Upper lobe of left lung (tissue), 6 donors: ENCODE measurements at places on chromosomes 1 and 21. TPM values are rescaled to one million over a fixed set of nuclear protein-coding genes. Genes with fewer than 3 reads are reported as not detected.

DNA sequence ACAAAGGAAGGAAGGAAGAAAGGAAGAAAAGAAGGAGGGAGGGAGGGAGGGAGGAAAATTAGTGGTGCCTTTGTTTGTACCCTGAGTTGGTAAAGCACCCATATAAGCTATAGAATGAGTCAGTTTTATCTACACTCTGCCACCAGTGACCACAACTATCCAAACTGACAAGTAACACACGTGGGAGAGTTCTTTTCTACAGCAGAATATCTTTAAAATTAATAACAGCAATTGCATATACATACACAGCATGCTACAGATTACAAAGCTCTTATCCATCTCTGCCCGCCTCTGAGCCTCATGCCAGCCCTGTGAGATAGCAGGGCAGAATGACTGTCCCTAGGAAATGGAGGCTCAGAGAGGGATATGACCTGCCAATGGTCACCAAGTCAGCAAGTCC, 20.3 kb downstream of the CDCP2 start:
- no peaks in the 10 kb centered on the region for H3K4me1 ChIP-seq
- no peaks in the 10 kb centered on the region for H3K27me3 ChIP-seq
- DNase-seq, result no peak
- H3K4me3 ChIP-seq, result no peak overlapping the region

DNA sequence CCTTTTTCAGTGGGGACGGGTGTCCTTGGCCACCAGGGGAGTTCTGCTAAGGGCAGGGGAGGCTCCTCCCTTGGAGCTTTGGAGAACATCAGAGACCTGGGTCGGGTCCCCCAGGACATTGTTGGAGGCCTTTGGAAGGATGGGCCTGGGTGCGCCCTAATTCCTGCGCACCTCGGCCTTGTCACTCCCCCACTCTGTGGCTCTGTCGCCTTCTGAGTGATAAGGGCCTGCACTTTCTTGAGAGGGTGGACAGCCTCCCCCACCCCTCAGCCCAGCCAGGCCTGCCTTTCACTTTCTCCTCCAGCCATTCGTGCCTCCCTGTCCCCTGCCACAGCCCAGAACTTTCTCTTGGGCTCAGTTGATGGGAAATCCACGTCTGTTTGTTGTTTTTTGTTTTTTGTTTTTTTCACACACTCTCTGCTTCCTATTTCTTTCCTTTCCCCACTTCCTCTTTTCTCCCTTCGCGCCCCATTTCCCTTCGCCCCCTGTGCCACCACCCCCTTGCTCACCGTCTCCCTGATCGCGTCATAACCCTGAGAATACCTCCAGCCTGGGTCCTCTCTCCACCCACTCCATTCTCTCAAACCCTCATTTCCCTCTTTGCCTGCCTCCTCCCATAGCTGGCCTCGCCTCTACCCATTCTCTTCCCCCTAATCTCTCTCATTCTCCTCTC, 85.6 kb downstream of the PAX7 start:
- peaks cover 10% of the 10 kb centered on the region for H3K4me1 ChIP-seq
- H3K4me3 ChIP-seq, result no peak overlapping the region
- no peaks in the 10 kb centered on the region for H3K27me3 ChIP-seq
- DNase-seq, result no peak

DNA sequence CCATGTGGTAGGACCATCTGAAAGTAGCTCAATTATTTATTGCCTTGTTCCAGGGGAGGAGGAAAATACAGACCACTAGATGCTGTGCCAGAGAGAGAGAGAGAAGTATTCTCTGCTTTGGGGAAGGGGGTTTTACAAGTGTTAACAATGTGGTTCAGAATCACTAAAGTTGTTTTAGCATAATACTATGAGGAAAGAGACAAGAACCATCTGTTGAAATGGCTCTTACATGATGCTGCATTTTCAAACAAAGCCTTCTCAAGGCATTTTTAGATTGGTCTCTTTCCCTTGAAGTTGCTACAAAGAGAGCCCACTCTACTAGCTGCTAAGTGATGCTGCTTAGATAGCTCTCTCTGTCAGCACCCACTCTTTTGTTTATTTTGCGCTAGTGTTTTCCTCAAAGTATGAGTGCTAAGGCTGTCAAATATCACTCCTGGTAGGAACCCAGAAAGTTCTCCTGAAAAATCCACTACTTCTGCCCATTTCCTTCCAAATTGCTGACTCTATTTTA, 255.1 kb downstream of the NFIA start:
- peak overlapping the region; percentile 78 for H3K27ac ChIP-seq
- peak overlapping the region; percentile 25 for H3K4me3 ChIP-seq
- no peak for DNase-seq
- no peaks in the 10 kb centered on the region for H3K27me3 ChIP-seq
- no peaks in the 10 kb centered on the region for H3K36me3 ChIP-seq

The CHIA gene
- 18.9 TPM for total RNA-seq

- H3K27me3 ChIP-seq, result no peaks in the 10 kb centered on the region
- H3K4me3 ChIP-seq, result no peak overlapping the region
- no peak for DNase-seq
- H3K36me3 ChIP-seq, result no peaks in the 10 kb centered on the region
- H3K4me1 ChIP-seq, result peaks cover 18% of the 10 kb centered on the region
- H3K27ac ChIP-seq, result no peak overlapping the region
These were observed 178.7 kb downstream of the CAMTA1 start for GRCh38 chr1:6963912-6964307.

DNA sequence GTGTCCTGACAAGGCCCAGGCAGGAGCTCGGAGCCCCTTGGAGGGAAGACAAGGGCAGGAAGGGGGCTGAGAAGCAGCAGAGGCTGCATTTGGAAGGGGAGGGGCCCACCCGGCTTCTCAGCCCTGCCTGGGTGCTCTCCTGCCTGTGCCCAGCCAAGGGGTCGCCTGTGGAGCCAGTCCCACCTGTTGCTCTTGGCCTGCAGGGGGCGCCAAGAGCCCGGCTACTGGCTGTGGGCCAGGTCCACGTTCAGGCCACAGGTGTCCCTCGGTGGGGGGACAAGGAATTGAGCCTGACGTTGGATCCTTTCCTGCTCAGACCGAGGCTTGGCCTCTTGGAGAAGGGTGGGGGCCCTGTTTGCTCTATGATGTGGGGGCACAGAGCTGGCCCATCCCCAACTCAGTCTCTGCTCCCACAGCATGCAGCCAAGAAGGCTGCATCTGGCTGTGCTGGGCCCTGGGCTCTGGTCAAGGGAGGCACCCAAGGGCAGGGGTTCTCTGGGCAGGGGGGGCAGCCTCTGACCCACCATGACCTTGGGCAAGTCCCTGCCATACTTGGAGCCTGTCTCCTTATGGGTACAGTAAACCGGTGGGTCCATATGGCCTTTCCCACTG, 10.9 kb downstream of the WNT4 start:
- H3K27me3 ChIP-seq, result no peaks in the 10 kb centered on the region
- no peaks in the 10 kb centered on the region for H3K36me3 ChIP-seq
- peaks cover 5% of the 10 kb centered on the region for H3K4me1 ChIP-seq
- H3K27ac ChIP-seq, result no peak overlapping the region
- peak; percentile 87 for DNase-seq
- H3K4me3 ChIP-seq, result no peak overlapping the region

GRCh38 chr1:46404482-46405196, 10.5 kb downstream of the FAAH start:
- no peaks in the 10 kb centered on the region for H3K27me3 ChIP-seq
- DNase-seq, result no peak
- no peaks in the 10 kb centered on the region for H3K36me3 ChIP-seq
- no peak overlapping the region for H3K27ac ChIP-seq
- no peak overlapping the region for H3K4me3 ChIP-seq
- H3K4me1 ChIP-seq, result peaks cover 20% of the 10 kb centered on the region

The PLEKHG5 gene
- 5.0 TPM for total RNA-seq
